ENCODE measurements at places on chromosomes 6 and 20. TPM values are rescaled to one million over a fixed set of nuclear protein-coding genes. Genes with fewer than 3 reads are reported as not detected.

GRCh38 chr6:161594412-161594811 is 320.6 kb upstream of the AGPAT4 start:
- no peak for DNase-seq

- DNase-seq: no peak
These were observed 3.9 kb upstream of the MRGBP start for GRCh38 chr20:62792182-62792939.

The RSPO3 gene
- total RNA-seq: not detected

The BNIP5 gene
- not detected for total RNA-seq

DNA sequence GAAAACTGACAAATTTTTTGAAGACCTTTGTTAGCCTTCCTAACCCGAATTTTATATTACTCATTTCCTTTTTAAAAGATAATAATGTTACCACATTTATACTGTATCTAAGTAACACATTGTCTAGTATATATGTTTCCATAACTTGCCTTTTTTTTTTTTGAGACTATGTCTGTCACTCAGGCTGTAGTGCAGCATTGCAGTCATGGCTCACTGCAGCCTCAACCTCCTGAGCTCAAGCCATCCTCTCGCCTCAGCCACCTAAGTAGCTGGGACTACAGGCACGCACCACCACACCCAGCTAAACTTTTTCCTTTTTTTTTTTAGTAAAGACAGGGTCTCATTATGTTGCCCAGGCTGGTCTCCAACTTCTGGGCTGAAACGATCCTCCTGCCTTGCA is 18.6 kb downstream of the ZNFX1 start:
- DNase-seq: no peak

DNA sequence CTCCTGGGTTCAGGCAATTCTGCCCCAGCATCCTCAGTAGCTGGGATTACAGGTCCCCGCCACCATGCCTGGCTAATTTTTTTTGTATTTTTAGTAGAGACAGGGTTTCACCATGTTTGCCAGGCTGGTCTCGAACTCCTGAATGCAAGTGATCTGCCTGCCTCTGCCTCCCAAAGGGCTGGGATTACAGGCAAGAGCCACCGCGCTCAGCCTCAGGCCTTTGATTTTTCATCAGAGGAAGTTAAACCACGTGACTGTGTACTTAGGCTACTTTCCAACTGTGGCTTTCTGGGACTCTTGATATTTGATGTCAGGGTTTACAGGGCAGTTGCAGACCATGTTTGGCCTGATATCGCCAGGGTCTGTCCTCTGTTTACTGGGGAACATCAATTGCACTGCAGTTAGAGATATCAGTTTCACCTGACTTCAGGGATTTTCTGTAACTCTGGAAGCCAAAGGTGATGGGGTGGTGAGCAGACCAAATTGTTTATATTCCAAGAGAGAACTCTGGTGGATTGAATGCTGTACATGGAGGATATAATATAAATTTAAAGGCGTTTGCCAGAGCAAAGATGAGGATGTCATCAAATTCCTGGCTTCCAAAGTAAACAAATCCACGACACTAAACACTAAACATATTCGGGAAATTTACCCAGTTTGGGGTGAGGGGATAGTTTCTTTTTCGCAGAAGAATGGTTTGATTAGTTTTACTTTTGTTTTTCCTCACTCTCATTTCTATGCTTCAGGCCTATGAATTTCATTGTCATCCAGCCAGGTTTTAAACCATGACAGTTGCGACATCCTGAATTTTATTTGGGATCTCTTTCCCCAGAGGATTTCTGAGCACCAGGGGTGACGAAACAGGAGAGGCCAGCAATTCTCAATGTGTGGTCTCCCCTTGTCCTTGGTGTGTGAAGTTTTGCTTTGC is 4.2 kb downstream of the PSMF1 start:
- DNase-seq: no peak

- no peak for DNase-seq
These were observed 39.3 kb downstream of the HUS1B start for GRCh38 chr6:617456-618100.

DNA sequence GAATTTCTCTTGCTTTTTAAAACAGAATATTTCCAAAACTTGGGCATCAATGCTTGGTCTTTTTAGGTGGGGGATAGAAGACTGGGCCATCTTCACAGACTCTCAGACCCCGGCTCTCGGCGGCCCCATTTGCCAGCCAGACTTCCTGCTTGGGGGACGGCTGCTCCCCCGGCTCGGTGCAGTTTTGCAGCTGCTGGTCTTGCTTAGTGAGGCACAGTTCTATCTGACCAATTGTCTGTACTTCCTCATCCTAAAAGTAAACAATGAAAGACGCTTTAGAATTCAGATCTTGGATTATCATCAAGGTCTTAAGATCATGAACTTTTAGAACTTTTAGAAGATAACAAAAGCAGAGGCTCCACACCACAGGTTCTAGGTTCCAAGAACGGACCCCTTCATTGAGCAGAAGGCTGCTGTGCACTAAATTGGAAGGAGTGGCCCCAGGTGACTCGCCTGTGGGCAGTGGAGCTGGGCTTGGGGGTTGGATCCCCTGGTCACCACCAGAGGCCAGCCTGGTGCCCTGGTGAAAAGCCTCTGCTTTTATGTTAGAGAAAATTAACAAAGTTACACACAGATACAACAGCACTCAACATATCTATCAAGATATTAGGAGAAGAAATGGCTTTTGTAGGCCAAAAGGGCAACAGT is 26.7 kb downstream of the RNASET2 start:
- DNase-seq: no peak

GRCh38 chr6:170294298-170294730 is 3.4 kb upstream of the DLL1 start:
- DNase-seq: no peak
